Renal cortex interstitium (tissue), 15 donors: ENCODE measurements at places on chromosomes 1 and 21.

- peak; percentile 34 for DNase-seq
Observed at GRCh38 chr1:65002508-65003315, 36.4 kb upstream of the JAK1 start.

GRCh38 chr1:18300376-18300775, 180.4 kb upstream of the KLHDC7A start:
- no peak for DNase-seq

GRCh38 chr1:31216016-31216415, 23.7 kb downstream of the NKAIN1 start:
- DNase-seq = no peak

GRCh38 chr1:60581455-60582220, 500.7 kb upstream of the NFIA start:
- DNase-seq = no peak

DNA sequence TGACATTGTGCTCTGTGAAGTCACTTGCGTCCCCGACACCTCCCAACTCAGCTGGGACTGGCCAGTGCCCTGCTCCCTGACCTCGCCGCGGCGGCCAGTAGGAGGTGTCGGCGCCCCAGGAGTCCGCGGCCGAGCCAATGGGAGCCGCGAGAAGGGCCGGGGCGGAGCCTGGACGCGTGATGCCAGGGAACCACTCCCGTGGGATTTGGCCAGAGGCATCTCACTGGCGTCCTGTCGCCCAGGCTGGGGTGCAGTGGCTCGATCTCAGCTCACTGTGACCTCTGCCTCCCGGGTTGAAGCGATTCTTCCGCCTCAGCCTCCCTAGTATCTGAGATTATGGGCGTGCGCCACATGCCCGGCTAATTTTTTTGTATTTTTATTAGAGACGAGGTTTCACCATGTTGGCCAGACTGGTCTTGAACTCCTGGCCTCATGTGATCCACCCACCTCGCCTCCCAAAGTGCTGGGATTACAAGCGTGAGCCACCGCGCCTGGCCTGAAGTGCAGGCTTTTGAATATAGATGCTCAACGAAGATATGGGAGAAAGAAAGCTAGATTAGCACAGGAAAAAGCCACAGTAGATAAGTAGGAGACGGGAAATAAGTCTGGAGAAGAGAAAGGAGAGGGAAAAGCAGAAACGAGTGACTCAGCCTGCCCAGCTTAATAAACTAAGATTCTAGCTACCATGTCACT, 38.0 kb downstream of the ZBTB8OS start:
- DNase-seq = peak; percentile 51

DNA sequence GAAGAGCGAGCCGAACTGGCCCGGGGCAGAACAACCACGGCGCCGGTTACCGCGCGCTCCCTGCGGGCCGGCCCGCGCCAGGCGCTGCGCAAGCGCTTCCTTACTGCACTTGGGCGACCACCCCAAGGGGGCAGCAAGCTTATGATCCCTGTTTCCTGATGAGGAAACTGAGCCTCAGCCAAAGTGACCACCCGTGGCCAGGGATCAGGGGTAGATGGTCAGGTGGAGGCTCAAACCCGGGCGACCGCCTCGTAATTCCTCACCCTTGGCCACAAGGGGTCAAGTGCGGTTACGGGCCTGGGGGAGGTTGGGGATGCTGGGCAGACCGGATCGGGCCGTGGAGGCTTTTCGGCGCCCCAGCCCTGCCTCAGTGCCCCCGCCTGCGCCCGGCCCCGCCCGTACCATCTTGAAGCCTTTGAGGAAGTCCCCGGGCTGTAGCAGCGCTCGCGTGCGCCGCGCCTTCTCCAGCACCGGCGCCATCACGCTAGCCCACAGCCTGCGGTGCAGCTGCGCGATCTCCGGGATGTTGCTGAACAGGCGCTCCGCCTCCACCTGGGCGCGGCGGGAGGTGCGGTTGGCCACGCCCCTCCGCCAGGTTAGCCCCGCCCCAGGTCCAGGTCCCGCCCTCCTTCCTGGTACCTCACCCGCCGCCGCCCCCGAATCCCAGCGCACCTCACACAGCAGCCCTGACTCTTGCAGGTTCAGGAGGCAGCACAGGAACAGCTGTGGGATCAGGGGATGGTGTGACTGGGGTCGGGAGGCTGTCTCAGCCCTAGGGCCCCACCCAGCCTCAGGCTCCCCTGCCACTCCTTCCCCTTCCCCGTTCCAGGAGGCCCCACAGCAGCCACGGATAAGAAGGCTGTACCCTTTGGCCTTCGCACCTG, 5.4 kb upstream of the TNFRSF25 start:
- no peak for DNase-seq

- DNase-seq = no peak
Observed at GRCh38 chr1:6448749-6449631, 17.0 kb downstream of the TNFRSF25 start.

DNA sequence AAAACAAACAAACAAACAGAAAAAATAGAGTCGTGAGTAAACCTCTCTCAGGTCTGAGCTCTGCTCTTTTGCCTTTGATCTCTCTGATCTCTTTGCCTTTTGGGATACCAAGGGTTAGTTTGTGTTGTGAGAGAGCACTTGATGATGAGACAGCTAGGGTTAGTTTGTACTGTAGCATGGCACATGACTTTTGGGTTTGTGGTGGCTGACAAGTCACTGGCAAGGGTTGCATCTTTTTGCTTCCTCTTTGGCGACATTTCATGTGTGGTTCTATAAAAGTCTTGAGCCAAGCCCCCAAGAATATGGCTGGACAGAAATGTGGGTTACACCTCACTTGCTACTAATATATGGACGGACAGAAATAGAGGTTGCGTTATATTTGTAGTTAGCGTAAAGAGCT, 60.5 kb downstream of the TESK2 start:
- DNase-seq = no peak

DNA sequence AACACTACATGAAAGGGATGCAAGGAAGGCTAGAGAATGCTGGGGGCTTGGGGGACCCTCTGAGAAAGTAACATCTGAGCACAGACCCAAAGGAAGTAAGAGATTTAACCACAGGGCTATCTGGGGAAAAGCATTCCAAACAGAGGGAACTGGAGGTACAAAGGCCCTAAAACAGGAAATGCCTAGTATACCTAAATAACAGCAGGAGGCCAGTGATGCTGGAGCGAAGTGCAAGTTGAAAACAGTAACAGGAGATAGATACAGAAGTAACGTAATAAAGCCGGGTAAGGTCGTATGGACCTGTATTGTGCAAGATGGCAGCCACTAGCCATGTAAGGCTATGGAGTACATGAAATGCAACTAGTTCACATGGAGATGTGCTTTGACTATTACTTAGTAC, 52.1 kb downstream of the CD34 start:
- DNase-seq = no peak

GRCh38 chr1:20124456-20125057, 5.2 kb upstream of the PLA2G2D start:
- DNase-seq = no peak

- DNase-seq = no peak
Observed at GRCh38 chr1:216183007-216183406, 240.2 kb downstream of the USH2A start.

DNA sequence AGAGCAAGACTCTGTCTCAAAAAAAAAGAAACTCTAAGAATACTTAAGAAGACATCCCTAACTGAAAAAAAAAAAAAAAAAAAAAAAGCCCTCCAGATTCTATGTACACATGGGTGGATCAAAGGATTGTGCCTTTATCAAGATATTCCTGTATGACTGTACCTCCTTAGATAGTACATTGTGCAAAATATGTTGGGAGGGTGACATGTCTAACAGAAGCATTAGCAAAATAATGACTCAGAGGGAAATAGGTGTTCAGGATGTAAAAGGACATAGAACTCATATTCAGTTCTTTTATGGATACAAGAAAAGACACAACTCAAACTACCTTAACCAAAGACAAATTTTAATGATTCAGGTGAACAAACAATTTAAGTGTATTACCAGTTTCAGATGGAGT, 269.8 kb upstream of the KAZN start:
- no peak for DNase-seq

DNA sequence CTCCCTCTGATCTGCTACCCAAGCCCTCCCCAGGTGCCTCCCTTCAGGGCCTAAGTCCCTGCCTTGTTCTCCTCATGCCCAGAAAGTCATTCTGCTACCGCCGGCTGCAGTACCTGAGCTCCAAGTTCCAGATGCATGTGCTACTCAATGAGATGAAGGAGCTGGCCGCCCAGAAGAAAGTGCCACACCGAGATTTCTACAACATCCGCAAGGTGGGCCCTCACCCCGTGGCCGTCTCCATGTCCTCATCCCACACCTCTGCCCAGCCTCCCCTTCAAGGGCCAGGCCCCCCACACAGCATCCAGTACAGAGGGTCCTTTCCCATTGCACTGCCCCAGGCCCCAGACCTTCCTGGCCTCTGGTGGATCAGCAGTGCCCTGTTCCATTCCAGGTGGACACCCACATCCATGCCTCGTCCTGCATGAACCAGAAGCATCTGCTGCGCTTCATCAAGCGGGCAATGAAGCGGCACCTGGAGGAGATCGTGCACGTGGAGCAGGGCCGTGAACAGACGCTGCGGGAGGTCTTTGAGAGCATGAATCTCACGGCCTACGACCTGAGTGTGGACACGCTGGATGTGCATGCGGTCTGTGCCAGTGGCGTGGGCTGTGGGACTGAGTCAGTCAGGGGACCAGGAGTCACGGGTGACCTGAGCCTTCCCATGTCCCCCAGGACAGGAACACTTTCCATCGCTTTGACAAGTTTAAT, 8.2 kb downstream of the AMPD2 start:
- no peak for DNase-seq

DNA sequence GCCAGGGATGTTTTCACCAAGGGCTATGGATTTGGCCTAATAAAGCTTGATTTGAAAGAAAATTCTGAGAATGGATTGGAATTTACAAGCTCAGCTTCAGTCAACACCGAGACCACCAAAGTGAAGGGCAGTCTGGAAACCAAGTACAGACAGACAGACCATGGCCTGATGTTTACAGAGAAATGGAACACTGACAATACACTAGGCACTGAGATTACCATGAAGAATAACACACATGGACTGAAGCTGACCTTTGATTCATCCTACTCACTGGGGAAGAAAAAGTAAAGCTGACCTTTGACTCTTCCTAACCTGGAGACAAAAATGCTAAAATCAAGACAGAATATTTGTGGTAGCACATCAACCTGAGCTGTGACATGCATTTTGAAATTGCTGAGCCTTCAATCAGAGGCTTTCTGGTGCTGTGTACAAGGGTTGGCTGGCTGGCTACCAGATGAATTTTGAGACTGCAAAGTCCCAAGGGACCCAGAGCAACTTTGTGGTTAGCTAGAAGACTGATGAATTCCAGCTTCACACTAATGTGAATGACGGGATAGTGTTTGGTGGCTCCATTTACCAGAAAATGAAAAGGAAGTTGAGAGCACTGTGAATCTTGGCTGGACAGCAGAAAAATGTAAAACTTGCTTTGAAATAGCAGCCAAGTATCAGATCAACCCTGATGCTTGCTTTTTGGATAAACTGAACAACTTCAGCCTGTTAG, 190.4 kb upstream of the KCTD3 start:
- no peak for DNase-seq

- peak; percentile 44 for DNase-seq
Observed at GRCh38 chr1:175572932-175573868, 170.2 kb downstream of the TNR start.

DNA sequence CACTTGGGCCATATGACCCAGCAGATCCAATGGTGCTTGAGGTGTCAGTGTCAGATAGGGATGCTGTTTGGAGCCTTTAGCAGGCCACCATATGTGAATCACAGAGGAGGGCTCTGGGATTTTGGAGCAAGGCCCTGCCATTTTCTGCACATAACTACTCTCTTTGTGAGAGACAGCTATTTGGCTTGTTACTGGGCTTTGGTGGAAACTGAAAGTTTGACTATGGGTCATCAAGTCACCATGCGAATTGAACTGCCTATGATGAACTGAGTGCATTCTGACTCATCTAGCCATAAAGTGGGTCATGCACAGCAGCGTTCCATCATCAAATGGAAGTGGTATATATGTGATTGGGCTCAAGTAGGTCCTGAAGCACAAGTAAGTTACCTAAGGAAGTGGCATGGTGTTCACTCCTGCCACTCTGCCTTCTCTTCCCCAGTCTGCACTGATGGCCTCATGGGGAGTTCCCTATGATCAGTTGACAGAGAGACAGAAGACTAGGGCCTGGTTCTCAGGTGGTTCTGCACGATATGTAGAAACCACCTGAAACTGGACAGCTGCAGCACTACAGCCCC, 447.3 kb downstream of the AGBL4 start:
- no peak for DNase-seq

- no peak for DNase-seq
Observed at GRCh38 chr1:219528633-219529032, 84.3 kb downstream of the ZC3H11B start.

GRCh38 chr1:31763671-31764311, 349 bp downstream of the ADGRB2 start:
- DNase-seq = no peak

- no peak for DNase-seq
Observed at GRCh38 chr1:67685558-67686266, 711 bp downstream of the GADD45A start.
